ENCODE measurements at places on chromosomes 4 and X.
A peak's percentile ranks its signal among the peaks of the same experiment; 100 is the strongest.

GRCh38 chrX:109535578-109535977 lies 1.1 kb upstream of the NXT2 start:
- no peak for DNase-seq

GRCh38 chr4:41749631-41750039 lies 1.1 kb upstream of the PHOX2B start:
- no peak for DNase-seq

GRCh38 chr4:99552872-99553271 lies 11.0 kb downstream of the TRMT10A start:
- no peak for DNase-seq

DNA sequence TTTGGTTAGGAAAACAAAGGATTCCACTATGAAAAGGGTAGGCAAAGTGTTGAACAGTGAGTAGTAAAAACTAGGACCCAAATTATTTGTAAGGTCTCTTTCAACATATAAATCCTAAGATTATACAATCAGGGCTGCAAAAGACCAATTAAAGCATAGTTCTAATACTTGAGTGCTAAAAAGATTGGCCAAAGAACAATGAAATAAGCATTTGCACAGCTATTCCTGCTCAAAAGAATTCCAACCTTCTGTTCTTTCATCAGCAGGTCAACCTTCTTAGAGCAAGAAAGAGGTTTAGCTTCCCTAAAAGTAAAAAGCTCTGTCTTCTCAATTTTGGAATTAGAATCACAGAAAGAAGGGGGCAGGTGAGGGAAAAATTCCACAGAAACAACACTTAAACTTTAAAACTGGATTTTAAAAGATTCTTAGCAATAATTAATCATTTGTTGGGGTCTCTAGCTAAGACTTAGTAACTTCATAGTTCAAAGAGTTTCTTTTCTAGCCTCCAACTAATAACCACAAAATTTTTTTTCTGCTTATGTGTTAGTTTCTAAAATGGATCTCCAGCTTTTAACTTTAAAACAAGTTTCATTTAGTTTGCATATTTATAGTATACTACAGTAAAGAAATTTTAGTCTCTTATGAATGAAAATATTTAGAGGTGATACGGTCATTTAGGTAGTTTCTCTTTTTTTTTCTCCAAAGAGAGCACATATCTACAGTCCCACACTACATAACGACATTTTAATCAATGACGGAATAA lies 16.3 kb downstream of the TSPAN5 start:
- DNase-seq, result no peak

GRCh38 chr4:54063737-54064316 lies 578 bp downstream of the CHIC2 start:
- DNase-seq, result no peak

- no peak for DNase-seq
Observed at GRCh38 chr4:187811591-187811990, 184.0 kb upstream of the ZFP42 start.

GRCh38 chrX:68186552-68187262 lies 246.6 kb downstream of the OPHN1 start:
- DNase-seq, result peak; percentile 44

GRCh38 chr4:39526765-39527295 lies 409 bp downstream of the UGDH start:
- no peak for DNase-seq

DNA sequence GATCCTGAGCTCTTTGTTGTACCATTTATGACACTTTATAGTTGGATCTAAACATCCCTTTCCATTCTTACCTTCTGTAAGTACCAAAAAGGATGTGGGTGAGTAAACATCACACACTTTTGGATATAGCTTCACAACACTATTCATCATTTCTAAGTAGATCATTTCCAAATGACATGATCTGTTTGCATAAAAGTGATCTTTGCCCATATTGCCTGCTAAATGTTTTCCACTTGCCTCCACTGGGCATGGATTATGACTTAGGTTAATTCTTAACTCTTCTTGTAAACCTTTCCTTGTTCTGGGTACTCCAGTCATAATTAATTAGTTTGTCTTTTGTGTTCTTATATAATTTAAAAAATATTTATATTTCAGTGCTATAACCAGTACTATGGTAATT lies 244.9 kb upstream of the AGA start:
- DNase-seq, result no peak
